Activated naive CD4-positive, alpha-beta T cell treated with anti-CD3 and anti-CD28 coated beads, Interleukin-2, amount 50 U/mL, for 16 hours (primary cell): ENCODE measurements at places on chromosomes 4 and X.

DNA sequence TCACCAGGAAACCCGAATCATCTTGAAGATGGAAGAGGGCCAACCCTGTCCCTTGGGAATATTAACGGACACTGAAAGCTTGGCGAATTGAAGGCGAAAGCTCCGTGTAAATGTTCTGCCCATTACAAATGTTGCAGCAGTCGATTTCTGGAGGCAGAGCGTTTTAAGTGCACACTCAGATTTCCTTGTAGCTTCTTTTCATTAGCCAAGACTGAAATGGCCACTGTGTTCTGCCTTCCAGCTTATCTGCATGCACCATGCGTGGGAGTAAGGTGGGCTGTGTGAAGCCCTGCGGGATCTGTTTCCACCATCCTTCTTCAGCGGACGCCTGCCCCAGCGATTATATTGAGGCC lies 1.3 kb downstream of the SMIM20 start:
- no peak for DNase-seq

GRCh38 chr4:9999956-10000561 lies 21.2 kb downstream of the SLC2A9 start:
- no peak for DNase-seq

GRCh38 chr4:173821876-173822275 lies 291.8 kb upstream of the HAND2 start:
- no peak for DNase-seq

DNA sequence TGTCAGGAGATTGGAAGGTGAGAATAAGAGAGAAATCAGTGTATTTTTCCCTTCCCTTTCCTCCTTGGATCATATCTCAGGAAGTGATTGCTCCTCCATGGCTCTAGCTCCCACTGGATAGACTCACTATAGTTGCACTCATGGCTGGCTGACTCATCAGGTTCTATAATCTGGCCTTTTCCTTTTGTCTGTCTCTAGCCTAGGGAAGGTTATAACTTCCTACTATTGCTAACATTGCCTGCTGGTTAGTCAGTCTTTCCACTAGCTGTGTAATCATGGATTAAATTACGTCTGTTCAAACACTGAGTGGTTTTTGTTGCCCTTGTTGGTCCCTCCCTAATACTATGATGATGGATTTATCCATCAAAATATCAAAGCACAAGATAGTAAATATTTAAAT lies 195.5 kb upstream of the VEGFC start:
- DNase-seq: no peak

DNA sequence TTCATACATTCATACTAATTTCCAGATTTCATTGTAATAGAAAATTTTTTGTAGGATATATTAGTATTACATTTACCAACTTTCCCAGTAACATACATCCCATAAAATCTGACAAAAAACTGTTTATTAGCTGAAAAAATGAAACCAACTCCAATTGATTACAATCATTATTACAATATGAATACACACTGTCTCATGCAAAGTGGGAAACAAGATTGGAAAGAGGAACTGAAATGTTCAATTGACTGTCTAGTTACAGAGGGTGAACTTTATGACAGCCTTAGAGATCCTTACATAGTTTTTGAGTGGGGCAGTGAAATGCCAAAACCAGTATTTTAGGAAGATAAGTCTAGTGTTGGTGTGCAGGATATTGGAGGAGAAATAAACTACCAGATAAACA lies 2.3 kb upstream of the AMBN start:
- no peak for DNase-seq

- no peak for DNase-seq
Measured at GRCh38 chrX:48786341-48786800, at the start of gene GATA1. TSS of gene GATA1 (plus strand) at chrX:48786590. CDS start at chrX:48791110, 4,520 bp downstream.

GRCh38 chr4:155007660-155008176 lies 200.7 kb upstream of the NPY2R start:
- no peak for DNase-seq

- DNase-seq: peak; percentile 61
Measured at GRCh38 chr4:1009542-1010394, 1.7 kb upstream of the FGFRL1 start.

DNA sequence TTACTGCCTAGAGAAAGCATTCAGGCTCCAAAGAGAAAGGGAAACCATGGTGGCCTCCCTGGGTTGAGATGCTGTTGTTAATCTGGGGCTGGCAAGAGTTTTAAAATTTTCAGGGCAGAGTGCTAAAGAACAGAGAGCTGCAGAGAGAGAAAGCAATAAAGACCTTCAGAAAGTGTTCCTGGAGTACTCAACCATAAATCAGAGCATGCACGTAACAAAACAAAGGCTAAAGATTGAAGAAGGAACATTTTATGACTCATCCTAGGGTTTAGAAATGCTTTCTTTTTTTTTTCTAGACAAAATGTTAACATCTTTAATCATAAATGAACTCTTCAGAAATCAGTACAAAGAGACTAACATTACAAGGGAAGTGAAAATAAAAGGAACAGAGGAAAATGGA lies 562.3 kb upstream of the NDST4 start:
- no peak for DNase-seq

DNA sequence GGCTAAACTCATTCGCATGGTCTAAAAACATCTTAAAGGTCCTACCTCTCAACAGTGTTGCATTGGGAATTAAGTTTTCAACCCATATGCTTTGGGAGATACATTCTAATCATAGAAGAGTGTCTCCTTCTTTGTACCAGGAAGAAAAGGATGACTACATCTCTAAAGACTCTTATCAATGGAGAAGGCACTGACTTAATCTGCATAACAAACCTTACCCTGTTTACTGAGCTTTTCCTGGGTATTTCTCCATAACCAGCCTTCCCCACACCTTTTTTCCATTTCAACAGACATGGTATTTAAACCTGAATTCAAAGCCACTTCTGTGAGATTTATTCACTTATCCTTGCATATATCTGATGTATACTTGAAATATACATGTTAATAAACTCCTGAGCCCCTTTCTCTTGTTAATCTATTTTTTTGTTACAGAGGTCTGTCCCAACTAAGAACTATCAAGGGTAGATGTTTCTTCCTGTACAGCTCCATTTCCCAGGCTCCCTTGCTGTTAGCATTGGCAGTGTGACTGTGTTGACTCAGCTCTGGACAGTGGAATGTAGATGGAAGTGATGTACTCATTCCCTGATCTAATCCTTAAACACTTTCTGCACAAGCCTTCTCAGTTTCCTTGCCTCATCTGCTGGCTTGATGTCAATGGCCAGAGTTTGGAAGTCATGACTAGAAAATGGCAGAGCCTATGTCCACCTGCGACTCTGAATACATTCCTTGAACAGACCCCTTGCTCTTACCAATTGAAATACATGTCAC lies 148.9 kb upstream of the CPEB2 start:
- no peak for DNase-seq

DNA sequence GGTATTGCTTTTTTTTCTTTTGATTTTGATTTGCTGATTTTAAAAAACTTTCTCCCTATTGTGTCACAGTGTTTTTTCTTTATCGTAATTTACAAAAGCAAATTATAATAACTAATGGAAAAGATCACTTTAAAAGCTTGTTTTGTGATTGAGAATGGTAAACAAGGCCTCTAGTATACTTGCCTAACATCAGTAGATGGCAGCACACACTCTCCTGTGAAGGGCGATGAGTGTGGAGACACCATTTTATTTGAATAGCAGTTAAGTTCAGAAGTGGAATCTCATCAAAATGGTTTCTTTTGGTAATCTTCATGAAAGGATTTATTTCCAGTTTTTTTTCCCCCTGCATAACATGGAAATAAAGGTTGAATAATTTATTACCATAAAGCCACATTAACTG lies 72.3 kb downstream of the PAK3 start:
- no peak for DNase-seq

- DNase-seq: no peak
Measured at GRCh38 chrX:8297766-8298165, 126.7 kb upstream of the VCX2 start.

DNA sequence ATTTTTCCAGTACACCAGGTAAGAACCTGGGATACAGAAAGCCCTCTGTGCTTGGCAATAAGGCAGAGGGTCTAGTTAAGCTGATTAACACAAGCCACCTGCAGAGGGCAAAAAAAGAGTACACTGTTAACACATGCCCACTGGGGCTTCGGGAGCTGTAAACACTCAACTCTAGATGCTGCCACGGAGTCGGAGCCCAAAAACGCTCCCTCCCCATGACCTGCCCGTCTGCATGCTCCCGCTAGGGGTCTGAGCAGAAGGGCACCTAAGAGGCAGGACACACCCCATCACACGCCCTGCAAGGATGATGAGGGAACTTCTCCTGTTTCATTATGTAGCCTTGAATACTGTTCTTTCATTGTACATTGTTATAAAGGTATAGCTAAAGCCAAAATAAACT lies 715.6 kb upstream of the AADAT start:
- no peak for DNase-seq

- DNase-seq: no peak
Measured at GRCh38 chr4:107366900-107367299, 330.8 kb upstream of the DKK2 start.

- DNase-seq: no peak
Measured at GRCh38 chr4:20126906-20127305, 124.8 kb upstream of the SLIT2 start.

- DNase-seq: peak; percentile 14
Measured at GRCh38 chr4:152045807-152046571, 285.2 kb upstream of the GATB start.

DNA sequence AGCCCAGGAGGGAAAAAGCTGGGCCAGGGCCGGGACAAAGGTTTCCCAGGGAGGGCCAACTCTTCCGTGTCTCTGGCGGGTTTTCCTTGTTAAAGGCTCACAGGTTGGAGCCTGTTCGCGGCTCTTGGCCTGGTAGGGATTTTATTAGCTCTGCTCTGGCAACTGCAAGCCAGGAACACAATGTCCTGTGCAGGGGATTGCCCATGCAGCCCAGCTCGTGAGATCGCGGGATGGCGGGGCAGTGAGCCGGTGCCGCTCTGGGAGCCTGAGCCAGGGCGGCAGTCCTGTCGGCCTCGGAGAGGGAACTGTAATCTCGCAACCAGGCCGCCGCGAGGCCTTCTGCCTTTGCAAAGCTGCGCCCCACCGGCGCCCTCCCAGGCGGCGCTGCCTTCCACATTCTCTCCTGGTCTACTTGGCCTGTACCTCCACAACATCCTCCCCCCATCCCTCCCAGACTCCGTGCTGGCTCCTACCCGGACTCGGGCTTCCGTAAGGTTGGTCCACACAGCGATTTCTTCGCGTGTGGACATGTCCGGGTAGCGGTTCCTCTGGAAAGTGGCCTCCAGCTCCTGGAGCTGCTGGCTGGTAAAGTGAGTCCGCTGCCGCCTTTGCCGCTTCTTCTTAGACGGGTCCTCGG lies 2.1 kb downstream of the PITX2 start:
- peak; percentile 11 for DNase-seq
